ENCODE measurements at places on chromosomes 13 and 19.

GRCh38 chr19:30649934-30650614 is 277.9 kb downstream of the ZNF536 start:
- DNase-seq = no peak

- no peak for DNase-seq
These were observed 3.3 kb downstream of the TNFAIP8L1 start for GRCh38 chr19:4642625-4643024.

DNA sequence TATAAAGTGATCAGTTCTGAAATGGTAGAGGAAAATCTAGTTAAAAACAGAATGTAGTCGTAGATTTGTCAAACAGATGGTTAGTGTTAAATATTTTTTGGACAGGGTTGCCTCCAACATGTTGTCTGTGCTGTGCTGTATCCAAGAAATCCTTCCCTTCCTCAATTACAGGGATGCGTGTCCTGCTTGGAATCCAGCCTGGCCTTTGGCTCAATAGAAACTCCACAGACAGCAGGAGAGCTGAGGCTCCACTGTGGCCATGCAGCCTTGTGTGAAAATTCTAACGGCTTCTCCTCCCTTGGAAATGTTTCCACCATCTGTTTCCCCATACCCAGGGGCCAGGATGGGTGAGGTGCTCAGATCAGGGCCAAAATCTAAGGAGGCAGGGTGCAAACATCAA is 67.7 kb upstream of the USP29 start:
- DNase-seq = no peak

DNA sequence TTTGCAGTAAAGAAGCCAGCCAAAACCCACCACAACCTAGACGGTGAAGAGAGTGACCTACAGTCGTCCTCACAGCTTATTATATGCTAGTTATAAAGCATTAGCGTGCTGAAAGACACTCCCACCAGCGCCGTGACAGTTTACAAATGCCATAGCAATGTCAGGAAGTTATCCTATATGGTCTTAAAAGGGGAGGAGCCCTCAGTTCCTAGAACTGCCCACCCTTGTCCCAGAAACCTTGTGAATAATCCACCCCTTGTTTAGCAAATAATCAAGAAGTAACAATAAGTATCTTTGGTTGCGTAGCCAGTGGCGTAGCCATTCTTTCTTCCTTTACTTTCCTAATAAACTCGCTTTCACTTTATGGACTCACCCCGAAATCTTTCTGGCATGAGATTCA is 227.9 kb upstream of the ARGLU1 start:
- DNase-seq = no peak

DNA sequence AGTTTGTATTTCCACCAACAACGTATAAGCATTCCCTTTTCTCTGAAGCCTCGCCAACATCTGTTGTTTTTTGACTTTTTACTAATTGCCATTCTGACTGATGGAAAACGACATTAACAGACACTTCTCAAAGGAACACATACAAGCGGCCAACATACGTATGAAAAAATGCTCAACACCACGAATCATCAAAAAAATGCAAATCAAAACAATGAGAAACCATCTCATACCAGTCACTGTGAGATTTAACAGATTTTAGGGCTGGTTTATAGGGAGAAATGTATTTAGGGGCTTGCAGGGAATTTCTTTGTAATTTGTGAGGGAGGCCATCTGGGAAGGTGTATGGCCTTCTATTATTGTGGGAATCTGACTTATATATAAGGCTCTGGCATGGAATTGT is 2.8 kb upstream of the DZIP1 start:
- DNase-seq = no peak

- no peak for DNase-seq
These were observed 11.9 kb downstream of the PDCD2L start for GRCh38 chr19:34416021-34416545.

- DNase-seq = no peak
These were observed 349.2 kb upstream of the KLHL1 start for GRCh38 chr13:70457474-70457873.

- DNase-seq = no peak
These were observed 25.7 kb downstream of the NOVA2 start for GRCh38 chr19:45947926-45948325.

- DNase-seq = no peak
These were observed 22.6 kb downstream of the NOSIP start for GRCh38 chr19:49557641-49558325.

DNA sequence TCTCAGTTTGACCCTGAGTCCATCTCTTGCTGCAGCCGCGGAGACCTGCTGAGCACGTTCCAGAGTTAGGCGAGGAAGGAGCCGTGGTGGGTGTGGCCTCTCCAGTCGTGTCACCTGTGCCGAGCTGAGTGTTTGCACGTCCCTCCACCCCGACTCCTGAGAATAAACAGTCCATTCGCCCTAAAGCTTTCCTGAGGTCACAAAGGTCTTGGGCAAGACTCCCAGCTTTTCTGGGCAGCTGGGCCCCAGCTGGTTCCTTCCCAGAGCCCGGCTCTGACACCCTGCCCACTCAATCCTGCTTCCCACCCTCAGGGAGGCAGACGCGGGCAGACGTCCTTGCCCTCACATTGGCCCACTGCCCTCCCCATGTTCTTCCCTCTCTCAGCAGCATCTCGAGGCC is 142.2 kb downstream of the KCTD15 start:
- no peak for DNase-seq

DNA sequence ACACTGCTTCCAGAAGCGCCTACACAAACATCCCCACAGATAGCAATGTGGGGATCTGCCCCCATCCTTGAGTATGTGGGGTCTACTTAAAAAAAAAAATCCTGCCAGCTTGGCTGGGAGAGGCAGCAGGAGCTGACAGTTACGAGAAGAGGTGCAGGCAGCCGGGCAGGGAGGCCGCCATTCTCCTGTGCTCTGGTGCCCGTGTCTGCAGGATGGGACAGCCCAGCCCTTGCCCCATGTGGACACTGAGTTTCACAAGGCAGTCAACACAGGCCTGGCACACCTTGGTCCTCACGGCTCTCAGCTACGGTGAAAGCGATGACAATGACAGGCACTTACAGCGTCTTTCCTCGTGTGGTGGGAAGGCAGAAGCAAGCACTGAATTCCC is 24.0 kb downstream of the MPND start:
- DNase-seq = no peak

GRCh38 chr19:10008184-10008765 is 2.0 kb downstream of the COL5A3 start:
- DNase-seq = no peak

- DNase-seq = no peak
These were observed 25.6 kb downstream of the CARM1 start for GRCh38 chr19:10896851-10897526.

DNA sequence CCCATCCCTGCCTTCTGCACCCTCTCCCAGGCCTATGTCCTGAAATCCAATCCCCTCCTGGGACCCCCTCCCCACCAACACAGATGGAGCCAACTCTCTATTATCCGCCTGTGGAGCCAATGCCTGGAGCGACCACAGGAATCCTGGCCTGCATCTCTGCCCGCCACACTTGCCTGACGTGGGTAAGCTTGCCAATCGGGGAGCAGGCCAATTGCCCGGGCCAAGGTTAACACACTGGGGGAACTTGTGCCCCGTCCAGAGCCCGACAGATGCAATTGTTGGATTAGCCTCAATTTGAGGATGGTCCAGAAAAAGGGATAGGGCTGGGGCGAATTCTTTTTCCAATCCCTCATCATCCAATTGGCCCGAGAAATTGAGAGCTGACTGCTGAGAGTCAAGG is 5.9 kb downstream of the WIZ start:
- DNase-seq = no peak

DNA sequence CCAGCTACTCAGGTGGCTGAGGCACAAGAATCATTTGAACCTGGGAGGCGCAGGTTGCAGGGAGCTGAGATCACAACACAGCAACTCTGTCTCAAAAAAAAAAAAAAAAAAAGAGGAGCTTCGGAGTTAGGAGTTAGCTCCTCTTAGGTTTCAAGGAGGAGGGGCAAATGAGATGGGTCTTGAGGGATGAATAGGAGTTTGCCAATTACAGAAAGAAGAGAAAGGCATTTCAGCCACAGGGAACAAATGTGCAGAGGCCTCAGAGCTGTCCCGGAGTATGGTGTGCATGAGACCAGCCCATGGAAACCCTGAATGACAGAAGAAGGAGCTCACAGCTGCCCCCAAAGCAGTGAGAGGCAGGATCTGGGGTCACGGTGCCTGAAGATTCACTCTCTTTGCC is 24.6 kb downstream of the TLE2 start:
- DNase-seq = no peak

DNA sequence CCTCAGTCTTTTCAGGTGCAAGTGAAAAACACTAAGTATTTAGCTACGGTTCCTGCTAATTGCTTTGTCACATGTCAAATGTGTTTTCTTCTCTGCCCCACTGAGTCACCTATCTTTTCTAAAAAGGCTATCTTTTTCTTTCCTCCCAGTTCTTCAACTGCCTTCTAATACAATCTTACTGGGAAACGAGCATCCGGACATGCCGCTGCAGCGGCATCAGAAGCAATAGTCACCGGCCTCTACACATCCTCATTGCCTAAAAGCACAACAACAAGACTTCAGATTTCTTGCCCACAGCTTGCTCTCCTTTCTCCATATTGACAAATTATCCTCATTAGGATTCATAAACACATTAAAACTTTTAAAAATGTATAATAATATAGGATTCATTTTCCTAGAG is 1.2 kb downstream of the PCDH9 start:
- no peak for DNase-seq

DNA sequence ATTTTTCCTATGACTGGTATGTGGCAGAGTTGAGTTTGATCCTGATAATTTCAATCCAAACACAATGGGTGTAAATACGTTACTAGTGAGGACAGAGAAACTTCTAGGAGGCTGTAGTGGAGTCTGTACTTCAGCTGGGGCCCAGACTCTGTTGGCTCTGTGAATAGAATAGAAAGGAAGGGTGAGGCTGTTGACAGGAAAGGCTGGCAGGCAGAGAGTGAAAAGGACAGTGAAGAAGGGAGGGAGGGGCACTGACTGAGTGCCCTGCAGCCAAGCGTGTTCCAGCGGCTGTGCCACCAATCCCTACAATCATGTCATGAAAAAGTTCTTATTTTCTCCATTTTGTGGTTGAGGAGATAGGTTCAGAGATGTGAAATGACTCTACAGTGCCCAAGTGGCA is 80.5 kb downstream of the MBNL2 start:
- DNase-seq = no peak

- no peak for DNase-seq
These were observed 275.6 kb downstream of the KLF5 start for GRCh38 chr13:73334445-73334844.

- no peak for DNase-seq
These were observed 133.0 kb downstream of the SIPA1L3 start for GRCh38 chr19:38039966-38040365.

DNA sequence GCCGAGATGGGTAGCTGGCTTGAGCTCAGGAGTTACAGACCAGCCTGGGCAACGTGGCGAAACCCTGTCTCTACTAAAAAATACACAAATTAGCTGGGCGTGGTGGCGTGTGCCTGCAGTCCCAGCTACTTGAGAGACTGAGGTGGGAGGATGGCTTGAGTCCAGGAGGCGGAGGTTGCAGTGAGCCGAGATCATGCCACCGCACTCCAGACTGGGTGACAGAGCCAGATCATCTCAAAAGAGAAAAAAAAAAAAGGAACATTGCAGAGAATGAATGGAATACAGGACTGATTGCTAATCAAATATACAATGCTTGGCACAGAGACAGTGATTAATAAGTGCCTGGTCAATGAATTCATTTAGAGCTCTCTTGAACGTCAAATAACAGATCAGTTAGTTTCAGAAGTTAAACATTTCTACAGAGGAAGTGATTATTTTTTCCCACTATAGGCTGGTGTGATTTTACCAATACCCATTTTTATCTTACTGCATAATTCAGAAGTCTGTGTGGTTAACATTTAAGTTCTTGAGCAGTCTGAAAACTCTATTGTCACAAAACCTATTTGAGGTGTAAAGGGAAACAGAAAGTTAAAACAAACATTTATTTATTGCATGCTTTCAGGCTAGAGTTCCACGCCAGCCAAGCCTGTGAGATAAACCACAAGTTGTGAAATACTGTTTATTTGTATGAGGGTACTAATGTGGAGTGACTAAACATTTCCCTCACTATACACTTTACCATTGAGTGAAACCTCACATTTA is 7.7 kb upstream of the TBC1D4 start:
- no peak for DNase-seq

GRCh38 chr19:7874076-7874896 is at the start of gene PRR36:
Gene PRR36, minus strand, starts transcription at chr19:7874390. Its CDS starts 701 bp downstream, at chr19:7873689.
- no peak for DNase-seq

DNA sequence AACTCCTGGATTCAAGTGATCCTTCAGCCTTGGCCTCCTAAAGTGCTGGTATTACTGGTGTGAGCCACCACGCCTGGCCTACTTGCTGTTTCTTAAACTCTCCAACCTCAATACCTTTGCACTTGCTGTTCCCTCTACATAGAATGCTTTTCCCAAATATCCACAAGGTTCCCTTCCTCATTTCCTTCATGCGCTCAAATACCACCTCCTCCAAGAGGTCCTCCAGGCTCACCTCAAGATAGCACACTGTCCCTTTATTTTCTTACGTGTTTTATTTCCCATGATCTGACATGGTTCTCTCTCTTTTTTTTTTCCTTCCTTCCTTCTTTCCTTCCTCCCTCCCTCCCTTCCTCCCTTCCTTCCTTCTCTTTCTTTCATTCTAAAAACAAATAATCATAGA is 13.5 kb downstream of the RDH8 start:
- DNase-seq = no peak

DNA sequence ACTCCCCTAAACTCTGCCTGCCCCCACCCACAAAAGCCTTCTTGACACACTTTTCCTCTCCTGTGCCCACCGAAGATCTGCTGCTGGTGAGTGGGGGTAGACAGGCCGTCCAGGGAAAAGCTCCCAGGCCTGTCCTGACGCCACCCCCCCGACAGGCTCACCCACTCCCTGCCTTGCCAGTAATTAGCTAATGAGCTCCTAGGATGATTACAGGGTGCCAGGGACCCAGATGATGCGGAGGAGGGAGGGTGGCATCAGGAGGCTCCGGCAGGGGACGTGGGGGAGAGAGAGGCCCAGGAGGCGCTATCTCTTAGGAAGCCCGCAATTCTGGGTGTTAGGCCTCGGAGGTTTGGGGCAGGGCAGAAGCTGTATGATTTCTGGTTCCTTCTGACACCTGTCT is 27.0 kb downstream of the MARK4 start:
- DNase-seq = no peak

GRCh38 chr19:4830332-4830731 is 1.2 kb downstream of the TICAM1 start:
- DNase-seq = no peak

DNA sequence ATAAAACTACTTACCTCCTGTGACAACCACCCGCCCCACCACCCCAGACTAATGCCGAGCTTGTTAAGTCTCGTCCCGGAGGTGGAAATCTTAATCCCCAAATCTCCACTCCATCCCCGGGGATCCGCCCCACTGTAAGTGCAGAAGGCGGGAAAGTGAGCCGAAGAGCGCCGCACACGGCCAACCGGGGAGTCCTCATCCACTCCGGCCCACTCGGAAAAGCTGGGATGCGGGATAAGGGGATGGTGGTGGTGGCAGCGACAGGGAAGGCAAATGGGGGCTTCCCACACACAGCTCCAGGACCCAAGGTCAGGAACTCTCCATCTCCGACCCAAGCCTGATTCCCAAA is 621 bp downstream of the FBL start:
- DNase-seq = no peak

GRCh38 chr13:31046711-31047279 is 114.3 kb downstream of the TEX26 start:
- DNase-seq = no peak

- peak; percentile 13 for DNase-seq
These were observed 5.2 kb upstream of the PLIN4 start for GRCh38 chr19:4523306-4524110.
